ENCODE measurements at places on chromosomes 3 and 15. TPM values are rescaled to one million over a fixed set of nuclear protein-coding genes. Genes with fewer than 3 reads are reported as not detected.

DNA sequence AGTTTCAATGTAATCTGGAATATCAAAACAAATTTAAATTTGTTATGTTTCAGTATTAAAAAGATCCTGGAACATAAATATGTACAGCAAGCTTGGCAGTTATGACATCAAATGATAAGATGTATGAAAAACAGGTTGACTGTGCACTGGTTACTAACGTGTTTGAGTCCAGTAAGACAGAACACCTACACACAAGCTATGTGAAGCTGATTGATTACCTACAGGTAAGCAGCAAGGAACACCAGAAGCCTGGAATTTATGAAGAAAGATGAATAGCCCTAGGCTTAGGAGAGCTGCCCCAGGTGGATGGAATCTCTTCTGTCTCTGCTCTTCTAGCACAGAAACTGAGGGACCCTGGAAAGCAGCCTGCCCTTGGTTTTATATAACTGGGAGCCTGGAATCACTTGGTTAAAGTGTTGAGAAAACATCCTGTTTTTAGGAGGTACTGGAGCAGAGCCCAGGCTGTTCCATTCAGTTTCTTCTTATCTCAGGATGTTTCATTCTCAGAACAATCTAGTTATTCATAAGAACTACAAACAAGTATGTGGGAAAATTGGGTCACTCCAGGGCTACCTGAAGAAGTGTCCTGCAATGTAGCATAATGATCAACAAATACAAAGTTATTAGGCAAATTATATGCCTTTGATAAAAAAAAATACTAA lies 36.3 kb downstream of the SLITRK3 start:
- no peak for DNase-seq

DNA sequence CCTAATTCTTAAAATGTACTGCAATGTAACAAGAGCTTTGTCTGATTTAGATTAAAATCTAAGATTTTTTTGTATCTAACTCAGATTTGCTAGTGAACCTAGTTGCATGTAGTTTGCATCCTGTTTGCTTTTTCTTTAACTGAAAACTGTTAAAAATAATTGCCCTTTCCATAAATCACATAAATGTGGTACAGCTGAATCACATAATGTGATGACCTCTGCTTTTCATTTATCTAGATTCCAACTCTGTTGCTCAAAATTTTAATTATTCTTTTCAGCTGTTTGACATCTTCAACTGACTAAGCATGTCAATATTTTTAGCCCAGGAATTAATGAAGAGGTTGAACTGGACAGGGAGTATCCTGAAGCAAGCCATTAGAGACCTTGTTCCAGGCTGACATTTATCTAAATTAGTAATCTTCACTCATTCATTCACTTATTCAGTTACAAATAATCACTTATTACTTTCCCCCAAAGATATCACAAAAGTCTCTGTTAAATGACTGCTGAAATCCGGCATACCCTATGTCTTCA lies 101.9 kb upstream of the PLXND1 start:
- DNase-seq: no peak

GRCh38 chr3:176375519-176375918 lies 821.8 kb downstream of the TBL1XR1 start:
- DNase-seq: no peak

DNA sequence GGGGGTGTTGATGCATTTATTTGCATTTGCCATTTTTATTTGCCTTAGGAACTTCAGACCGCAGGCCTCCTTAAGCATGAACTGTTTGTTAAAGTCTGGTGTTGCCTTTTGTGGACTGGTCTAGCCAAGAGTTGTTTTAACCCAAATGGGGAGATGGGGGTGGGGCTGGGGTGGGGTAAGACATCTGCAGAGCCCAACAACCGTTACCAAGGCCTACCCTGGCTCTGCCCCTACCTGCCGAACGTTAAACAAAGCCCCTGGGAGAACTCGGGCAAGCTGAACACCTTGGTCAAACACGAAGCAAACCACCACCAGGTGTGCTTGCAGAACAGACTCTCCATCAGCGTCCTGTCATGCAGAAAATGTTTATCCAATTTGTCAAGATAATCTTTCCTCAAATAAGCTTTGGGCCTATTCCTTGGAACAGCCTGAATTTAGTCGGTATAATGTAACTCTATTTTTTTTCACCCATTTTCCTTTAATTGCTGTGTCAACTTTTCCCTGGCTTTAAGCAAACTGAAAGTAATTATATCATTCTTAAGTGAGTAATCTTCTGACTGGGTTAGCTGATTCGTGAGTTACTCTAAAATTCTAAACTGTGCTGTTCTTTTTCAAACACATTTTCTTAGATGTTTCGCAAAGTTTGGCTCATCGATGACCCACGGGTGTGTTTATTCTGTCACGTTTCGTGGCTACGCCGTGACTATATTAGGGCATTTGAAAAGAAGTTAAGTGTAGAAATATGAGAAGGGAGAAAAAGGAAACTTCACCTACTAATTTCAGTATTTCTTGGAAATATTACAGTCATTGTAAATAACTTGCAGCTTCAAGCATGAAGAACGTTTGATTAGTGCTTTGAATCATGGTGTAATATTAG lies 127.6 kb downstream of the SOX2 start:
- DNase-seq: no peak

GRCh38 chr3:122067214-122067550 lies 12.0 kb downstream of the CD86 start:
- no peak for DNase-seq

GRCh38 chr3:155843569-155843968 lies 10.7 kb downstream of the SLC33A1 start:
- DNase-seq: no peak

DNA sequence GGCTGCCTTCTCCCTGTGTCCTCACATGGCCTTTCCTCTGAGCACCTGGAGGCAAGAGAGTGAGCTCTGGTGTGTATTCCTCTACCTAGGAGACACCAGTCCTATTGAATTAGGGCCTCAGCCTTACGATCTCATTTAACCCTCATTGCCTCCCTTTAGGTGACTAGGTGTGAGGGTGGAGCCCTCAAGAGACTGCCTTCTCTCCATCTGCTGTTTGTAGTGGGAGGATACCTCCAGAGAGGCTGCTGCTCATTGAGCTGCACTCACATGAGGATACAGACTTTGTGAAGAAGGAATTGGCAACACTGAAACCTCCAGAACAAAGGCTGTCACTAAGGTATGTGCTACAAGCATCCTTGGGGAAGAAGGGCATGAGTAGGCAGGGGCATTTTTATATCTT lies at the start of gene CCR8:
CCR8 (plus strand) TSS at position 217 of the 400 bp plus-strand sequence. CDS start 2,623 bp downstream, outside the sequence.
- no peak for DNase-seq

DNA sequence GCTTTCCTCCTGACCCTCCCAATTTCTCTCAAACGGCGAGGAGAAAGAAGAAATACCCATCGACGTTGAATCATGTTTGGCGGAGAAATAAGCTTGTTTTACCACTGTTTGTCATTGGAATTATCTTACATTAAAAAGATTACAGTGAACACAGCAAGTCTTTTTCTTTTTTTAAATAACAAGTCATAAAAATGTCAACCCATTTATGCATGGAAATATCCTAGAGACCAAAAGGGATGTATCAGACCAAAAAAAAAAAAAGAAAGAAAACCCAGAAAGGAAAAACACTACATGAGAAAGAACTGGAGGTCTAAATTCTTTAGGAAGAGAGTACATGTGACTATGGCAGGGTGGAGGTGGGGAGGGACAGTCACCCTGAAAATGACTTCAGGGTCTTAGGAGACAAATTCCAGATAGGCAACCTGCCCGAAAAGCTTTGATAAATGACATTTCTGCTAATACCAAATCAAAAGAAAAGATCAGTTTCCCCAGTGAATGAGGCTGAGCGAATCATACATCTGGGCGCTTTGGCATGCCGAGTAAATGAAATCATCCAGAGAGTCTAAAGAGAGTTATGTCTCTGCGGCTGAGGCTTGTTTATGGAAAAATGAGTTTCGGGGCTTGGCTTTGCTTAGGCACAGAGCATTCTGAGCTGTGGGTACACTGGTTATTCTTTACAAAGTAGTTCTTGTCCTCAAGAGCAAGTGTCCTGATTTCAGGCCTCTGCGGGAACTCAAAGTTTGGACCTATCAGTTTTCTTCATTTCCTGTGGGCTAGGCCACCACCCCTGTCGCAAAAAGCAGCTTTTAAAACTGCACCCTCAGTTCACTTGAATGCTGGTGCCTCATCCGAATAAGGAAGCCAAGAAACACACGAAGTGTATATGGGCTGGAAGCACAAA lies 110.1 kb upstream of the TGFBR2 start:
- DNase-seq: peak; percentile 88

DNA sequence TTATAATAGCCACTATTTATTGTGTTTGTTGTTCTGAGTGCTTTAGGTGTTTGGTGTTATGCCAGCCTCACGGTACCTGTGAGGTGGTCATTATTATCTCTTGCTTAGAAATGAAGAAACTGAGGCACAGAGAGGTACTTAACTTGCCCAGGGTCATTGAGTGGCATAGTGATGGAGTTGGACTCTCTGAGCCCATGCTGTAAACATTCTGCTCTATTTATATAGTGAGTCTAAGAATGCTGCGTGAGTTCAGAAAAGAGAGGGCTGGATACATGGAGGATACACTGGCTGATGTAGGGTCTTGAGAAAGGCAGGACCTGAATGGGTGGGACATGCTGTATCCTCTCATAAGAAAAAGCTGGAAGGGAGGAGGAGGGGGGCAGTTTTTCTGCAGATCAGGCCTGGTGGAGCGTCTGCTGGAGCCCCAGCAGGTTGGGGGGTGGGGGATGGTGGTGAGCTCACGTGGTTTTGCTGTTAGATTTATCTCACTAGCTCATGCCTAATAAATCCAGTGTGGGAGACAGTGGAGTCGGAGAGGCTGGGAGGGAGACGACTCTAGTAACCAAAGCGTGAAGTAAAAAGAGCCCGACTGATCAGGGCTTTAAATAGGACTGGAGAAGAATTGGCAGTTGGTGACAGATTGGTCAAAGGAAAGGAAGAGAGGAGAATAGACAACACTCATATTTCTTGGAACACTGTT lies 16.0 kb downstream of the MED12L start:
- DNase-seq: no peak

DNA sequence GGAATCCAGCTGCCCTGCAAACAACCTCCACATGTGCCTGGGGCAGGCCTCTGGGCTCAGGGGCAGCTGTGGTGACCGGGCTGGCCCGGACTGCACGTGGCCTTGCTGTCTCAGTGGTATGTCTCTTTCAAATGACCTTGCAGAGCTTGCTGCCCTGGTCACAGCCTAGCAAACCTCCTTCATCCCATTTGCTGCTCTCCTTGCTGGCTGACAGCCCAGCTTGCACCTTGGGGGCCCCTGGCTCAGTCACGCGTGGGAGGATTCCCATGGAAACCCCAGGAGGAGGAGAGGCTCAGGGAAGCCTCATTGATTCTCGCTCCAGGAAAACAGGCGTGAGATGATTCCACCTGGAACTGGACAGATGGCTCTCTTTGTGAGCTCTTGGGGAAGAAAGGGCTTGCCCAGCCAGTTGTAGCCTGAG lies 5.6 kb downstream of the SPSB4 start:
- no peak for DNase-seq

- DNase-seq: peak; percentile 33
Measured at GRCh38 chr3:56783644-56784447, 17.9 kb downstream of the ARHGEF3 start.

DNA sequence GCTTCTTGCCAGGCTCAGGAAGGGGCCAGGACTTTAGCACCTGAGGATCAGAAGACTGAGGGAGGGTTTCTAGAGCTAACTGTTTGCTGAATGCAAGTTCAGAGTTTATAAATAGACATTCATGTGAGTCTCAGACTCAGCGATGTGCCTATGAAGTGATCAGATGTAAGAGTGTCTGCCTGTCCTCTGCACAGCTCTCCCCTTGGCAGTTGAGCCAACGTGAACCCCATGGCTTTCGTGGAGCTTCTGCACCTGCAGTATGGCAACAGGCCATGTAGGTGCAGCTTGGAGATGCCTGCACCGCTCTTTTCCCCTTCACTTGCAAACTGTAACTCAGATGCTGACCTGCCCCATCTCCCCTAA lies 141.9 kb downstream of the CHDH start:
- DNase-seq: no peak

DNA sequence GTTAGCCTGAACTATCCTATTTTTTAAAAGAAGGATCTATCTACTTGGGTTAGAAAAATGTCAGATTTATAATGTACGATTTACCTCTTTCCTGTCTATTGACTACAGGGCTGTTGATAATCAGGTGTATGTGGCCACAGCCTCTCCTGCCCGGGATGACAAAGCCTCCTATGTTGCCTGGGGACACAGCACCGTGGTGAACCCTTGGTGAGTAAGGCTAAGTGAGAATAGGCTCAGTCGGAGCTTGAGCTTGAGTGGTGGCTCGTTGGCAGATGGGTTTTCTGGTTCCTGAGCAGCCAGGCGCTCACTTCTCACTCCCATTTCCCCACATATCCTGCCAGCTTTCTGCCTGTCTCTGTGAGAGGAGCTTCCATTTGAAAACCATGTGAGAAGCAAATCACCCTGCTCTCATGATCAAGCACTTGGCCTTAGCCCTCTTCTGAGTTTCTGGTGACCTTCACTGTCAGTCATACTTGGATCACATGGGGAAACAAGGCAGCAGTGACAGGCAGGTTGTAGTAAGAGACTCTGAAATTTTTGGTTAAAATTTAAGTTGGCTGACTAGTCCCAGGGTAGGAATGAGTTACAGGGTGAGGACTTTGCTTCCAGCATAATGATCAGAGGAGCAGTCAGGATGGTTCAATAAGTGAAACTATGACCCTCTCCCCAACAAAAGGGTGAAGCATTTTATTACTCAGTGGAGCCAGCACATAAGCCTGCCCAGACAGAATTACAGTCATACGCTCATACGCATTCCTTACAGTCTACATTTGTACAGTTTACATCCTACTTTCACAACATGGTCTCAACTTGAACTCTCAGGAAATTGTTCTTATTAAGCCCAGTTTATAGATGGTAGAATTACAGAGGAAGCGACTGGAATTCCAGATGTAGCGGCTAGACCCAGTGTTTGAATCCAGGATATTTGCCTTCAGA lies 18.0 kb downstream of the NIT2 start:
- DNase-seq: no peak

DNA sequence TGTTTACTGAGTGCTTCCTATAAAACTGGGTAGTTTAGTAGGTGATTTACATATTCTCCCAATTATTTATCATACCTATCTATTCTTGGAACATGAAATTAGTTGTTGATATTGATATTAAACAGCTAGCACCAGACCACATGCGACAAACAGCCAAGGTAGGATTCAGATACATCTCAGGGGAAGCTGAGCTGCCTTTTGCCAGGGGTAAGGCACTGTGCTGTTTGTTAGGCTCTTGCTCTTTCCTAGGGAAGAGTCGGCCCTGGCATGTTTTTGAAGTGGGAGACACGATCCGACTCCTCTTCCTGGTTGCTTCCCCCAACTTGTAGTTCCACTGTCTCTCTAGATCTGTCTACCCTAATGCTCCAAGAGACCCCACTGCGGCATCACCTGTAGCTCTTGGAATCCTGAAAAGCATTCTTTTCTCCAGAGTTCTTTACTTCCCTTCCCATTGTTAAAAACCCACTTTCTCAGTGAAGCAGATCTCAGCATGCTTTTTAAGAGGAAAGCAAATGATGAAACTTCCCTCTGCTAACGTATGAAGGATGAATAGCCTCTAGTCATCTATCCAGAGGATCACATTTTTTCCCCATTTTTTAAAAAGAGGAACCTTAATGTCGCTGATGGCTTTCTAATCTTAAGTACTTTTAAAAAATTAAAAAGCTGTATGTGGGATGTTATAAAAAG lies 138.4 kb downstream of the GHSR start:
- DNase-seq: no peak

GRCh38 chr15:67085818-67086636 lies 20.6 kb downstream of the SMAD3 start:
- no peak for DNase-seq

GRCh38 chr3:152496286-152496685 lies 227.6 kb downstream of the MBNL1 start:
- DNase-seq: no peak

LRRC34 gene
- total RNA-seq: 2.7 TPM

RPP25 gene
- total RNA-seq: 2.1 TPM

CIP2A gene
- total RNA-seq: 12.8 TPM

GHSR gene
- not detected for total RNA-seq

GOLGA8T gene
- 0.79 TPM for total RNA-seq

FBXW12 gene
- not detected for total RNA-seq

MITF gene
- 43.2 TPM for total RNA-seq

Measured in skin of body (tissue), 3 donors.